ENCODE measurements at places on chromosomes 7 and 10.

DNA sequence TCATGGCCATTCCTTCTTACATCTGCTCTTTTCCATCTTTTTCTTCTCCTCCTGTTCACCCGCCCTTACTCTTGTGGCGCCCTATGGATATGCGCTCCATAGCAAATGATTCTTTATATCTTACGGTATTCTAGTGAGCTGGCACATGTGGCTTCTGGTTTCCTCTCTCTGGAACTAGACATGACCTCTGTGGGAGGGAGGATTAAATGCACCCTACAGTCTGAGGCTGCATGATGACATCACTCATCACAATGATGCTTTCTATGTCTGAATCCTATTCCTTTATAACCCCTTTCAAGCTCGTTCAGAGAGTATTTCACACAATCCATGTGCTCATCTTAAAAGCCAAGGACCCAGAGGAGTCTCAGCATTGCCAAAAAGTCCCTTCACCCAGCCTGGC, 153.3 kb downstream of the EGFR start:
- DNase-seq, result no peak

GRCh38 chr7:22591271-22591670, 91.3 kb upstream of the STEAP1B start:
- no peak for DNase-seq

GRCh38 chr7:118057404-118057803, 126.6 kb upstream of the LSM8 start:
- no peak for DNase-seq

- DNase-seq, result no peak
Observed at GRCh38 chr10:44032216-44032615, 352.7 kb downstream of the CXCL12 start.

DNA sequence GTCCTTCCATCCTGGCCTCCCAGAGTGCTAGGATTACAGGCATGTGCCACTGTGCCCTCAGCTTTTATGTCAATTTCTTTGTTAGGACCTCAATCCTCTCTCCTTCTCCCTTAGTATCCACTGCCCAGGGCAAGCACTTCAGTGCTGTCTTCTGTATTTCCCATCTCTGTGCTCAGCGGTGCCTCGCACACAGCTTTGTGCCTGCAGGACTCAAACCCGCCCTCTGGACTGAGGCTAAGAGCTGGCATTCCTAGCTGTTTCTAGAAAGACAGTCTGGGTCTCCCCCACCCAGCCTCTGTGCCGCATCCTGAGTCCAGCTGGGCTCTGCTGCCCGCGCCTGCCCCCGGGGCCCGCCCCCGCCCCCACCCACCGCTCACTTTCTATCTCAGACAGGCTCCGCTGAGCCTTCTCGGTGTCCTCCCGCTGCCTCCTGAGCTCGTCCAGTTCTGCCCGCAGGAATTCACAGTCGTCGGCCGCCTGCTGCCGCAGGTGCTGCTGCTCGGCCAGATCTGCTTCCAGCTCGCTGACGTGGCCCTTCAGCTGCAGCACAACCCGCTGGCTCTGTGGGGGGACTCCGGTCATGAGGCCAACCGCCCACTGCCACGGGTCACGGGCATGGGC, 67.3 kb downstream of the SPDYE5 start:
- DNase-seq, result no peak

DNA sequence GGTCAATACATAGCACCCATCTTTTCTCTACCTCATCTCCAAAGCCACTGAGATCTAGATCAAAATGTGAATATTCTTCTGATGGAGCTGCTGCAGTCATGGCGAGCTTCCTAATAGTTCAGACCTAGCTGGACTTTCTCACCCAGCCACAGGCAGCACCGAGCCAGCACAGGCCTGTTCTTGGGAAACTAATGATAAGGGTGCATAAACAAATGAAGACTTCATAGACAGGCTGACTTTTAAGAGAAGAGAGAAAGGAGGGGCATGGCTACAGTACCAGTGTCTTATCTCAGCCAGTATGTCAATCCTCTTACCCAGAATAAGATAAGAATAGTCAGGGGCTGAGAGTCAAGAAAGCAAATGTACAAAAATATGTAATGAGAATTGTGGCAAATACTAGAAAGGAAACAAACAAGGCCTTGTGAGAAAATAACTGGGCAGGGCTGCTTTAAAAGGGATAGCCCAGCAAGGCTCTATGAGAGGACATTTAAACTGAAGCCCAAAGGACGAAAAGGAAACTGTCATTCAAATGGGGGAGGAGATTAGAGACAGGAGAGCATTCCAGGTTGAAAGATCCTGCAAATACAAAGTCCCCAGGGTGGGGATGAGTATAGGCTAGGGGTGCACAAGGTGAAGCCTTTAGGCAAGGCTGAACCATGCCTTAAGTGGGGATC, 21.8 kb upstream of the CDK14 start:
- DNase-seq, result no peak

- no peak for DNase-seq
Observed at GRCh38 chr10:72687035-72687434, 4.9 kb upstream of the MCU start.

DNA sequence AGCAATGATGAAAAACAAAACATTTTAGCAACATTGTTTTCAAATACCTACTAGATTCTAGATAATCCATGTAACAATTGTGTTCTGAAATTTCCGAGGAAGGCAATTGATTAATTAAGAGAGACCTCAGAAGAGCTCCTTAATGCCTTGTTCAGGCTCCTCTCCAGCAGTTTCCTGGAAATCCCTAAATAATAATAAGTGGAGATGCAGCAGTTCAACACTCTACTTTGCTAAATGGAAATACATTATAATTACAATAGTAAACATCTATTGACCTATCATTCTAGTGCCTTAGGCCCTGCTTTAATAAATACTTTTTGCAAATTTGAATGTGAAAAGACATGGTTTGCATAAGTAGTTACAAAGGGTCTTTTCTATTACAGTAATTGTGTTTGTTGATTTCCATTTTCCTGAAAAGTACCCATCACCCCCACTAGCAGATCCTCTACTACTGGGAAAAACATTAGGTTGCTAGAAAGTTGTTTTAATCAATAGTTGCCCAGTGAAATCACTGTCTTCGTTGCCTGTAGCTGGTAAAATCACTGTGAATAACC, 186.6 kb upstream of the STK17A start:
- no peak for DNase-seq

GRCh38 chr7:77684030-77684429, 12.2 kb upstream of the RSBN1L start:
- no peak for DNase-seq

DNA sequence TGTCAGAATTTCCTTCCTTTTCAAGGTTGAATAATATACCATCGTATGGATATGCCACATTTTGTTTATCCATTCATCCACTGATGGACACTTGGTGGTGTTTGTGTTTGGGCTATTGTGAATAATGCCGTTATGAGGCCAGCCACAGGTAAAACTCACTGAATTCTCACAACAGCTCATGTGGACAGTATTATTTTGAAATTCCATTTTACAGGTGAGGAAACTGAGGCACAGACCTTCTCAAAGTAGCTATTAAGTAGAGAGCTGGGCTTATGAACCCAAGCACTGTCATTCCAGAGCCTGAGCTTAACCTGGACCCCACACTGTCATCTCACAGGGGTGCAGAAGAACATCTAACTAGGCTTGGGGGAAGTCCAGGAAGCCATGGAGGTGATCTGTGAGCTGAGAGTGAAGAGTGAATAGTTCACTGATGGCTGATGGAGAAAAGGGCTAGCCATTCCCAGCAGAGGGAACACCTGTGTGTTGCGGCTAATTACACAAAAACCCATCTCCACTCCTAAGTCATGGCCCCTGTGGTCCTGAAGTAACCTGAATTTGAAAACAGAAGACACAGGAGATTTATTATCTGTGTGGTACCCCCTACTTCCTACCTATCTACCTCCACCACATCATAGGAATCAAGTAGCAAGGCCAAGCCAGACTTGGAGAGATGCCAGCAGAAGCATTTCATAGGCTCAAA, 8.7 kb downstream of the INMT start:
- DNase-seq, result no peak

- DNase-seq, result no peak
Observed at GRCh38 chr10:34313353-34313752, 501.7 kb downstream of the PARD3 start.

- DNase-seq, result no peak
Observed at GRCh38 chr10:71493741-71494140, 97.0 kb downstream of the CDH23 start.

DNA sequence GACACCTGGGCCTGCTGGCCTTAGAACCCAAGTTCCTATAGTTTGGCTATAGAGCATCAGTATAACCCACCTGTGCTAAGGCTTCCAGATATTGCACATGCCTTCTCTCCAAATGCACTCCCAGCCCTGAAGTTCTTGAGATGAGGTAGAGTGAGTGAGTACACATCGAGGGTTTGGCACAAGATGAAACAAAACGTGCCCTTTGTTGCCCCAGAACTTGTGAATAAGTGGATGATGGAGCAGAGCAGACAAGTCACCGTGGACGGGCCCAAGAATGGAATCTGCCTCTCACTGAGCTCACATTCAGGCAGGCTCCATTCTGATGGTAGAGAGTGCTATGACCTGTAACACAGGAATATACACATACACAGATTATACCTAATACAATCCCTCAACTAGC, 73.0 kb upstream of the STK17A start:
- no peak for DNase-seq

DNA sequence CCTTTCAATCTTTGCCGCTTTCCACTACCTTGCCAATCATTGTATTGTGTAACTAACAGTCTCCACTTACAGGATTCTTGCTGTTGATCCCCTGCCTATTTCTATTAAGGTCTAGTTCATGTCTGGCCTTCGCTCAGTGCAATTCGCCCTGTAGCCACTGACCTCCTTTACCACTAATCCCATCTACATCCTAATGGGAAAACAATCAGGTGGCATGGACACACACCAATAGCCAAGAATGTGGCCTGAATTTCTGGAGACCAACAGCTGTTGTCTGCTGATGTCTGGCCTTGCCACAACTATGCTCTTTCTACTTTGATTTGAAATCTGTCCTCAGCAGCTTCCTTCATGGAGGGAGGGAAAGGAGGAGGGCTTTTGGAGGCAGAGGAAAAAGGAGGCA, 546.2 kb downstream of the SORCS3 start:
- DNase-seq, result peak; percentile 41

GRCh38 chr10:30812018-30812851, 182.7 kb upstream of the LYZL2 start:
- DNase-seq, result peak; percentile 59

GRCh38 chr7:150852371-150852905, at the start of gene AOC1:
AOC1 (plus strand) TSS chr7:150852517; CDS start chr7:150856471, 3,954 bp downstream.
- DNase-seq, result peak; percentile 20
